Kasumi-1 (cell line): ENCODE measurements at places on chromosomes 2 and 18.
A peak's percentile ranks its signal among the peaks of the same experiment; 100 is the strongest.

GRCh38 chr2:31446848-31447247 lies 32.3 kb upstream of the XDH start:
- DNase-seq = no peak

- no peak for DNase-seq
Observed at GRCh38 chr2:220995581-220995980, 576.5 kb downstream of the EPHA4 start.

- DNase-seq = no peak
Observed at GRCh38 chr18:51614967-51615571, 417.6 kb upstream of the MEX3C start.

DNA sequence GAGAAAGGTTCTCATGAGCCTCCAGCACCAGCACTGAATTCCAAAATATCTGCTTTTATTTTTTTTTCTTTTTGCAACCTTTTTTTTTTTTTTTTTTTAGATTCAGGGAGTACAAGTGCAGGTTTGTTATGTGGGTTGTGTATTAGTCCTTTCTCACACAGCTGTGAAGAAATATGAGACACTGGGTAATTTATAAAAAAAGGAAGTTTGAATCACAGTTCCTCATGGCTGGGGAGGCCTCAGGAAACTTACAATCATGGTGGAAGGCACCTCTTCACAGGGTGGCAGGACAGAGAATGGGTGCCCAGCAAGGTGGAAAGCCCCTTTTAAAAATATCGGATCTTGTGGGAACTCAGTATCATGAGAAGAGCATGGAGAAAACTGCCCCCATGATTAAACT lies 7.9 kb upstream of the TMX3 start:
- DNase-seq = peak; percentile 25
